ENCODE measurements at places on chromosomes 4 and X.
A peak's percentile ranks its signal among the peaks of the same experiment; 100 is the strongest.

- DNase-seq, result no peak
Observed at GRCh38 chrX:15566244-15566643, 34.5 kb downstream of the ACE2 start.

DNA sequence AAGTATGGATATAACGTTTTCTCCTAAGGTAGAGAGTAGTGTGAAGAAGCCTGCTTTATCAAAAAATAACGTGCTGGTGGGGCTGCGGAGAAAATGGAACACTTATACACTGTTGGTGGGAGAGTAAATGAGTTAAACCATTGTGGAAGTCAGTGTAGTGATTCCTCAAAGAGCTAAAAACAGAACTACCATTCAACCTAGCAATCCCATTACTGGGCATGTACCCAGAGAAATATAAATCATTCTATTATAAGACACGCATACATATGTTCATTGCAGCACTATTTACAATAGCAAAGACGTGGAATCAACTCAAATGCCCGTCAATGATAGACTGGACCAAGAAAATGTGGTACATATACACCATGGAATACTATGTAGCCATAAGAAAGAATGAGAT is 196.4 kb downstream of the DMD start:
- no peak for DNase-seq

- DNase-seq, result no peak
Observed at GRCh38 chrX:84709987-84710386, 207.7 kb upstream of the HDX start.

DNA sequence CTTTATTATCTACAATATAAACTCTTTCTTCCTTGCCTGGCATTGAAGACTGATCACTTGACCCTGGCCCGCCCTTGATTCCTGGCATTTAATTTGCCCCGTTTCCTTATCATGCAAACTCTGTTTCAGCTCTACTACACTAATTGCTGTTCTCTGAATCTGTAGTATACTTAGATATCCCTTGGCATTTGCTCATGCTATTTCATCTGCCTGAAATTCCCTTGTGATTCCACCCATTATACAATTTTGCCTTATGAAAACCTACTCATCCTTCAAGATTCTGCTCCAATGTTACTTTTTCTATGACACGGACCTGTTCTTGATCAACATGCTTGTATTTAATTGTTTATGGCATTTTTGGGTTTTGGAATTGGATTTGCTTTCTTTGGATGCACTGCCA is 459.9 kb upstream of the AMOT start:
- DNase-seq, result no peak

- DNase-seq, result peak; percentile 2
Observed at GRCh38 chrX:133482056-133482952, 67.0 kb upstream of the GPC4 start.

GRCh38 chr4:781493-782216 is 44.3 kb downstream of the CPLX1 start:
- DNase-seq, result peak; percentile 96

DNA sequence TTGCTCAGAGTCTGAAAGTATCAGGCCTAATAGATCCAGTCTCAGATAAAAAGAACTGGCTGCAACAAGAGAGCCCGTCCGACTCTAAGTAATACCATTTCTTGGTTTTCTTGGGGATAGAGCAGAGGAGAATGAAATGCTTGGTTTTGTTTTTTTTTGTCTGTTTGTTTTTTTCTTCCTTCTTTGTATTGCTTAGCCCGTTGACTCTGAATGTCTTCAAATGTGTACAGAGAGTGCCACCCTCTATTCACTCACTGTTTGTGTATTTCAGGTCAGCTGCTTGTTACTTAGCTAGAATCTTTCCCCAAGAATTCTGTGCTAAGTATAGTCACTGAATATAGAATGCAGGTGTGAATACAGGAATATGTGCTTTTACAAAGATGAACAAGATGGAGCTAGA is 5.7 kb upstream of the TMEM156 start:
- DNase-seq, result no peak

DNA sequence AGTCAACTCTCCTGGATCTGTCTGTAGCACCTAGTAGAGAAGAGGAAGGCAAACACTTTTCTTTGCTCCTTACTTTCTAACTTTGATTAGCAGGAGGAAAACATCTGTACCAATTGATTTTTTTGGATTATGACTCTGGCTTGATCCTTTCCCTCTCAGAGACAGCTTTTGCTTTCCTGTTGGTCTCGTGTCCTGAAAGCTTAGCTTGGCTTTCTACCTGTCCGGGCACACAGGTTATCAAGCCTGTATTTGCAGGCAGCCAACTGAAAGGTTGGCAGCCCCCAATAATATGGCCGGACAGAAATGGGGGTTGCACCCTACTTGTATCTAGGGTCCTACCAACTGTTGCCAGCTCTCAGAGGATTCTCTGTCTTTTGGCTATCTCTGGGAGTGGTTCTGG is 43.1 kb upstream of the LAMP2 start:
- DNase-seq, result no peak

GRCh38 chr4:97330917-97331316 is 812.4 kb downstream of the STPG2 start:
- no peak for DNase-seq

GRCh38 chrX:120504569-120504968 is 35.5 kb upstream of the LAMP2 start:
- no peak for DNase-seq

DNA sequence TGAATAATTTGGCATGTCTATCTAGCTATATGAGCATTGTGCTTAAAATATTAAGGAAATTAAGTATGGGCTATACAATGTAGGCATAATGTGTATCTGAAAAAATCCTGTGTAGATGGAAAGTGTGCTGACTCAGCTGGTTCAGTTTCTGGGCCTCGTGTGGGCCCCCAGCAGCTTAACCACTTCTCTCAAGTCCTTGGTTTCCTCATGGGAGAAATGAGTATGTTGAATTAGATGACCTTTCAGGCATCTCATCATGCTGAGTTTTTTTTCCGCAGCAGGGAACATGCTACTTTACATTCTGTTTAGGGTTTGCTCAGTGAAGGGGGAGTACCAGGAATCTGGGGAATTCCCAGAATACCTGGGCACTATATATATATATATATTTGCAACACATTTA is 30.5 kb downstream of the RHOH start:
- DNase-seq, result no peak

DNA sequence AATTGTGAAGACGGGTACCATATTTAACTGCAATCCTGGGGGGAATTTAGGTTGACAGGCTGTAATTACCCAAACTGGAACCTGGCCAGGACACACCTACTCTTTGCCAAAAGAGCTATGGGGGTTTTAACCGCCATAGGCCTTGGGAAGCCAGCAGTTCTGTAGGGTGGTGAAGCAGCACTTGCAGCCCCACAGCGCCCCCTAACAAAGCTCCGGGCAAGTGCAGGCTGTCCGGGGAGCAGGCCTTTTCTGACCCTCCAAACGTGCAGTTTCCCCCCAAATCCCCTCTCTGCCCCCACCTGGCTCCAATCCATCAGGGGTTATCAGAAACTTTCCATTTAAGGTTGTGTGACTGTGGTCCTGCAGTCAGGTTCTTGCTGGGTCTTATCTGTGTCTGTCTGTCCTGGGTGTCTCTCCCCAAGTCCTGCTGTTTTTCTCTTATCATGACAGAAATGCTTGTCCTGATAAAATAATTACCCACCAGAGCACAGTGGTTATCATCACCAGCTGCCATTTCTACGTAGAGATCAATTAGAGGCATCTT is 350.9 kb downstream of the MID1IP1 start:
- no peak for DNase-seq

GRCh38 chr4:60683973-60684372 is 516.2 kb upstream of the ADGRL3 start:
- DNase-seq, result no peak

DNA sequence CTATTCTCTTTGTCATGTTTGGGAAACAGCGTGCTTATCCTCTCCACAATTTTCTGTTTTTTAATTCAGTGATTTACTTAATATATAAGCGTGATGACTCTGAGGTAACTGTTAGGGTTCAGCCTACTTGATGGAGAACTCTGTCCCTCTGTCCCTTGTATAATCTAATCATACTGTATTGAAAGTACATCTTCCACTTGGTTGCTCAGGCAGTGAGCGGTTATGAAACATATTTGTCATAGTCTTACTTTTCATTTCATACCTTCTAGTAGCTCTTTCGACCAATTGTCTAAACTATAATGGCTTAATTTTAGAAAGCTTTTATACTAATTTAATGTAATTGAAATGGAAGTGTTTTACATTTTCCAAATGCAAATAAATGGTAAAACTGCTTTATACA is 469.0 kb downstream of the TLL1 start:
- no peak for DNase-seq

DNA sequence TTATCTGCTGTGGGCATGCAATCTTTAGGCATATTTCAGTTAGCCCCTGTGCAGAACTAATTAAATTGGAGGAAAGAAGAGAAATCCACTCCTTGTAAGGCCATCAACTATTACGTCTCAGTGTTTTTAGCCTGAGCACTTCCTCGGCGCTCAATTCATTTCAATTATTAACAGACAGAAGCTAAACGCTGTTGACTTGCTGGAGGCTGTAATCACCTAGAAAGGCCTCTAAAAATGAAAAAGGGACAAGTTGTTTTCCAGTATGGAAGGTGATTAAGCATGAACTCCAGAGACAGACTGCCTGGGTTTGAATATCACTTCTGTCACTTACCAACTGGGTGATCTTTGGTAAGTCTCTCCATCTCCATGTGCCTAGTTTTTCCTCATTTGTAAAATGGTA is 59.6 kb downstream of the LEF1 start:
- DNase-seq, result no peak

DNA sequence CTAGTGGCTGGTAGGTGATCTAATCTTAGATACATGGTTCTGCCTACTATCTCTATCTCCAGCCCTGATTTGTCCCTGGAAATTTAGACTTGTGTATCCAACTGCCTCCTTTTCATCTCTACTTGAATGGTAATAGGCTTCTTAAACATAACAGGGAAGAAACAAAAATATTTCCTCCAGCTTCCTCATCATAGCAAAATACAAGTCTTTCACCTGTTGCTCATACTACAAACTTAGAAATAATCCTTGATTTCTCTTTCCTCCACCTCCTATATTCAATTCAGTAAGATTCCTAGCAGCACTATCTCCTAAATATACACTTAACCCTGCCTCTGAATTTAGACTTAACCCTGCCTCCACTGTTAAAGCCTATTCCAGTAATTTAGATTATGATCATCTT is 373.3 kb upstream of the ACTRT1 start:
- DNase-seq, result no peak

DNA sequence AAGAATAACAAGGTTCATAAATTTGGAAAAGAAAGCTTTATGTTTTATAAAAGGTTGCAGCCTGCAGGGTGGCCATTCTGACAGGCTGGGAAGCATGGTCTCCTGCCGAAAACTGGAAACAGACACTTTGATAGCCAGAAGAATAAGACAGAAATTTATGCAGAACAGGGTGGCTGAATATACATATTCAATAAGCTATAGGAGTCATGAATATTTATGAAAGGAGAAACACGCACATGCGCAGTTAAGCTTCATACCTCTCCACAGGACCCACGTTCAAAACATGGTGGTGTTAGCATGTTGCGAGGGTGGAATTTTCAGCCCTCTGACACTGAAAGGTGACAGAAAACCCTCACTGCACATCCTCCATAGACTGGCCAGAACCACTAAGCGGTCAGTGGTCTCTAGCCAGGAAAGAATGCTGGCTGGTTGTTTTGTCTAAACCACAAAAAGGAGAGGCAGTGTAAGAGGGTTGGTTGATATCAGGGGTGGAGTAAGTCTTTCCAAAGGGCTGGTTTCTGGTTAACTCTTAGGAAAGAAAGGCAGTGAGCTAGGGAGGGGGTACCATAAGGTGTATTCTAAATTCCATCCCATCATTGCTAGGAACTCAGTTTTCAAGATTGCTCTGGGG is 58.2 kb downstream of the ANXA10 start:
- no peak for DNase-seq

DNA sequence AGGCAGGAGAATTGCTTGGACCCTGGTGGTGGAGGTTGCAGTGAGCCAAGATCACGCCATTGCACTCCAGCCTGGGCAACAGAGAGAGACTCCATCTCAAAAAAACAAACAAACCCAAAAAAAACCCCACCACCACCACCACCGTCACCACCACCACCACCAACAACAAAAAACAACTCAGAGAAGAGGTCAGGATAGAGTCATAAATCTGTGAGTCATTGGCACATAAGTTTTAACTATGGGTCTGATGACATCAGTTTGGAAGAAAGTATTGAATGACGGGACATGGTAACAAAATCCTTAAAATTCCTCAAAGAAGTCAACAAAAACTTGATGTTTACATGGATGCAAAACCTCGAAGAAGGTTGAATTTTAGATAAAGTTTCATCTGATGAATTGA is 288.0 kb upstream of the SFRP2 start:
- DNase-seq, result no peak

- DNase-seq, result no peak
Observed at GRCh38 chr4:89070041-89070440, 13.1 kb upstream of the FAM13A start.

GRCh38 chr4:1337376-1337831 is 9.6 kb upstream of the UVSSA start:
- no peak for DNase-seq

DNA sequence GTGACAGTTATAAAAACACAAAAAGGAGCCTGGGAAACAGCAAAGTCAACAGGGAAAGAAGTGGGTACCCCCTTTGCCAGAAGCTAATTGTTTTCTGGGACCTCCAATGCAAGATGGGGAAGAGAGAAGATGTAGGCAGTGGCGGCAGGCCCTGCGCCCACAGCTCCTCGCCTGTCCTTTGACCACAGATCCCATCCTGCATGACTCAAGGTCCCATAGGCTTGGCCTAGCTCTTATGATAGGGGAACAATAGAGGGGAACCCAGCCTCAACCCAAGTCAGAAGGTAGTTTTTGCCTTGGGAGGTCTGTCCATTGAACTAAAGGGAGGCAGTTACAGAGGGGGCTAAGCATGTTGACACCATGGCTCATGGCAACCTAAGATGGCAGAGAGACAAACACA is 14.2 kb downstream of the ZMYM3 start:
- DNase-seq, result no peak

DNA sequence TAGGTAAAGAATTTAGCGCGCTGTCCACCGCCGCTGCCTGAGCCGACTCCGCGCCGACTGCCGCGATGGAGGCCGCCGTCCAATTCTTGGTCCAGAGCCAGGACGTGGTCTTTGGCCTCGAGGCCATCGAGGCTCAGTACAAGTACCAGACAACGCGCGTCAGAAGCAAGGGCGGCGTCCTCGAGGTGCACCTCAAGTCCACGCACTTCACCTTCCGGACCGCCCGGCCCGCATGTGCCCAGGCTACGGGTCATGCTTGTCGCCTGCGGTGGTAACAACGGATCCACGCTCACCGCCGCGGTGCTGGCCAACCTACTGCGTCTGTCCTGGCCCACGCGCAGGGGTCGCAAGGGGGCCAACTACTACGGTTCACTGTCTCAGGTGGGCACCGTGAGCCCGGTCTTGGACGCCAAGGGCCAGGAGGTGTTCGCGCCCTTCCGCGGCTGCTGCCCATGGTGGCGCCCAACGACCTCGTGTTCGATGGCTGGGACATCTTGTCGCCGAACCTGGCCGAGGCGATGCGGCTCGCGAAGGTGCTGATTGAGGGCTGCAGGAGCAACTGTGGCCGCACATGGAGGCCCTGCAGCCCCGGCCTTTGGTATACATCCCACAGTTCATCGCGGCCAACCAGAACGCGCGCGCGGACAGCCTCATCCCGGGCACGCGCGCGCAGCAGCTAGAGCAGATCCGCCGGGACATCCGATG is 128.0 kb downstream of the ANAPC4 start:
- DNase-seq, result no peak

Data from kidney glomerular epithelial cell (primary cell).